ENCODE measurements at places on chromosomes 5 and 9. TPM values are rescaled to one million over a fixed set of nuclear protein-coding genes. Genes with fewer than 3 reads are reported as not detected.

CTXN3 gene
- total RNA-seq: not detected

HBEGF gene
- 12.0 TPM for total RNA-seq

HSD17B3 gene
- total RNA-seq: not detected

NME5 gene
- 0.72 TPM for total RNA-seq

EPB41L4B gene
- total RNA-seq: not detected

ESM1 gene
- not detected for total RNA-seq

KIF12 gene
- not detected for total RNA-seq

SLC6A19 gene
- total RNA-seq: not detected

STOM gene
- 63.4 TPM for total RNA-seq

ZDHHC11 gene
- 47.3 TPM for total RNA-seq

FAM153A gene
- not detected for total RNA-seq

OTP gene
- not detected for total RNA-seq

Data from A673 (cell line).